ENCODE measurements at places on chromosomes 3 and 15. TPM values are rescaled to one million over a fixed set of nuclear protein-coding genes. Genes with fewer than 3 reads are reported as not detected.

CLDN16 gene
- not detected for polyA plus RNA-seq

UBA3 gene
- 33.5 TPM for polyA plus RNA-seq

EFHB gene
- polyA plus RNA-seq: 0.83 TPM

- DNase-seq: no peak
These were observed 206.1 kb downstream of the SV2B start for GRCh38 chr15:91306144-91306543.

GRCh38 chr3:115827495-115827894, 204.2 kb downstream of the GAP43 start:
- no peak for DNase-seq

GRCh38 chr3:61110576-61110975, 140.7 kb downstream of the FHIT start:
- DNase-seq: no peak

DNA sequence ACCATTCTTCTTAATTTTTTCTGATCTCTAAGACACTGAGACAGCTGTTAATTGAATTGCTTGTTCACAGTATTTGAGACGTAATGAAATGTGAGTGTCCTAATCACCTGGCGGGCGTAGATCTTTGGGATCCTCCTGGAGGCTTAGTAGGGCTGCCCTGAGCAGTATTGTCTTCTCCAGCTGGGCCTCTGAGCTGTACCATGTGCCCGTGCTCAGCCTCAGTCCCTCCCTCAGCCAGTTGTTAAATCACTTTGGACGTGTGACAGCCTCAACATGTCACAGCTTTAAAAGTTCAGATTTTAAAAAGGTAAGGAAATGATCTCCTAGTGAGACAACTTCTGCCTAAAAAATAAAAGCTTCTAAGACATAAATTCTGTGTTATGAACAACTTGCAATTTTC, 35.5 kb downstream of the IGF1R start:
- no peak for DNase-seq

GRCh38 chr3:16236856-16237393, 27.8 kb downstream of the DPH3 start:
- DNase-seq: no peak

DNA sequence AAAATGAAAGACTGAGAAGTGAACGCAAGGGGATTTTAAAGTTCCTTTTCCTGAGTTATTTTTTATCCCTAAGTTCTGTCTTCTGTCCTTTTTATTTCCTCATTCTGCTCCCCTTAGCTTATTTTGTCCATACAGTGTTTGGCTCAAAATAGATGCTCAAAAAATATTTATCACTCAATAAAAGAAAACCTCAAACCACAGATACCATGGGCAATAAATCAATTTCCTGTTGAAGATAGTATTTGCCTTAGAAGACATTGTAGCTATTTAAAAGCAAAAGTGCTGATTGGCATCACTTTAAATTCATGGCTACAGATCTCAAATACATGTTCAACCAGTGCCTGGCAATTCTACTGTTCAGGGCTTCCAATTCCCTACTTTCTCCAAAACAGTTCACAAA, 316.5 kb upstream of the ADAMTS9 start:
- no peak for DNase-seq

- no peak for DNase-seq
These were observed 6.0 kb downstream of the IQGAP1 start for GRCh38 chr15:90394074-90394473.
